Activated CD8-positive, alpha-beta memory T cell treated with anti-CD3 and anti-CD28 coated beads, Interleukin-2, amount 50 U/mL, for 48 hours (primary cell): ENCODE measurements at places on chromosomes 5 and 9.

- DNase-seq = no peak
Measured at GRCh38 chr9:73216100-73216499, 64.4 kb downstream of the ANXA1 start.

GRCh38 chr5:95619514-95620029 is 315 bp upstream of the GPR150 start:
- no peak for DNase-seq

GRCh38 chr9:100409176-100409556 is 17.8 kb upstream of the MSANTD3 start:
- no peak for DNase-seq

DNA sequence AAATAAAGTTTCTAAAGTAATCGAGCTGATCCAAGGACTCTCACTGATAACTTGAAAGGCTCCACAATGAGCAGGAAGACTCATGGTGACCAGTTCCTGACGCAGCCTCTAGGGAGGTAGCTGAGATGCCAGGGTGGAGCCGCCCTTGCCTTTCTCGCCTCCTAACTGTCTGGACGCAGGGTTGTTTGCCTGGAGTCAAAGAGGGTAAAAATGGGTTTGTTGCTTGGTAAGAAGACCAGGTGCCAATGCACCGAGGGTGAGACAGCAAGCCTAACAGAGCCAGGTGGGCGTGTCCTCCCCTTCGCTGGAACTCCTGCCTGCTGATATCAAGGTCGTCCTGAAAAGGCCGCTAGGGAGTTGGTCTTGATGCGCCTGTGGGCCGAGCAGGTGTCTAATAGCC is 48.6 kb upstream of the FCN1 start:
- no peak for DNase-seq

- no peak for DNase-seq
Measured at GRCh38 chr5:142474431-142475094, 149.7 kb upstream of the SPRY4 start.

DNA sequence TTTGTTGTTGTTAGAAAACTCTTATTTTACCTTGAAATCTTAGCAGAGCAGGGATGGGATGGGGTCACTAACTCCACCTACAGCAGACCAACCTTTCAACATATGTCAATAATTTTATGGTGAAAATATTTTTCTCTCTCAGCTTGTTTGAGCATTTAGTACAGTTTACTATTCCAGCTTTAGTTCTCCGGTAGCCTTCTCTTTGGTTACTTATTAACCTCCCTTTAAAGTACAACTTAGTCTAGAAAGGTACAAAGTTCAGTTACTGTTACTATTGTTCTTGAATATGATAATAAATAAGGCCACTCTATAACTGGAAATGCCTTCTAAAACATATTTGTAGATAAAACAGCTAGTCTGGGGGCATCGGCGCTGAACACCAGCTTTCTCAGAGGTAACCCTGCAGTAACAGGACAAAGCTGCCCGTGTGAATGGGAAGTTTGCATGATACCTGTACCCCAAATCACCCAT is 233.3 kb downstream of the PCSK1 start:
- no peak for DNase-seq

GRCh38 chr5:175709276-175709781 is 51.5 kb downstream of the HRH2 start:
- no peak for DNase-seq

- DNase-seq = no peak
Measured at GRCh38 chr5:61132559-61132958, 29.7 kb downstream of the SMIM15 start.

- no peak for DNase-seq
Measured at GRCh38 chr5:59193616-59194319, 610.9 kb downstream of the RAB3C start.

DNA sequence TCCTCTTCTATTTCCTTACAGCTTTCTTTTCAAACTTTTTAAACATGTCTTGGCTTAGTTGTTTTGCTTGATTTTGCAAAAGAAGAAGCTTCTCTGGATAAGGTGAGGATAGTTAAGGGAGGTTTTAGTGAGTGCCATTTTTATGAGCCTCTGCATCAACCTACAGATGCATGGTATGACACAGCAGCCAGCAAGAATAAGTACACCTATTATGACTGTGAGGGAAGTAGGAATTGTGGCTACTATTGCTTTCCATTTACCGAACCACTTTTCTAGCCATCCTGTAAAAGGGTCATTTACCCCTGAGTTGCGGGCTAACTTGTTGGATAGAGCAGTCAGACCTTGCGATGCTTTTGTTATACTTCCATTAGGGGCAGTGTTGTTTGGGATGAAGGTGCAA is 7.0 kb upstream of the TUT7 start:
- DNase-seq = no peak

- DNase-seq = no peak
Measured at GRCh38 chr9:78775211-78775610, 478.3 kb downstream of the PSAT1 start.

- no peak for DNase-seq
Measured at GRCh38 chr5:79202076-79202475, 33.9 kb upstream of the JMY start.

DNA sequence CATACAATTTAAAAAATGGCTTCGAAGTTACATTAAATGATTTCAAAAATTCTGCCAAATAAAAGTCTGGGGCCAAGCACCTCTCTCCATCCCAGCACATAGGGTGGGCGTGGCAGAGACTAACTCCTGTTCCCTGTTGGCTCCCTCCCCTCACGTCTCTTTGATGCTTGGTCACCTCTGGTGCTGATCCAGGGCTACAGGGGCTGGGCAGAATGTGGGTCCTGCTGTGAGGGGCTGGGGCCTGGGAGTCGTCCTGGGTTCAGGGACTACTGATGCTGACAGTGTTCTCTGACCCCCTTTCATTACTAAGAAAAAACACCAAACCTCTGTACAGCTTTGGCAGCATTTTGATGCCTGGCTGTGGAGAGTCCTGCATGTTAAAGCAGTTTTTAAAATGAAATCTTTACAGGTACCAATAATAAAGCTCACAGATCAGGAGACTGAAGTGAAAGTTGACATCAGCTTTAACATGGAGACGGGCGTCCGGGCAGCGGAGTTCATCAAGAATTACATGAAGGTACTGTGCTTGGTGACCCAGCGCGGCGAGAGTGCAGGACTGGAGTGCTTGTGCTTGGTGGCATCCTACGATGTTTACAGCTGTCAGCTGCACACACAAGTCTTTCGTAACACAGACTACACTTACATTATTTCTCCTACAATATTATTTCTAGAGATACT is 29.0 kb downstream of the TENT4A start:
- peak; percentile 42 for DNase-seq

DNA sequence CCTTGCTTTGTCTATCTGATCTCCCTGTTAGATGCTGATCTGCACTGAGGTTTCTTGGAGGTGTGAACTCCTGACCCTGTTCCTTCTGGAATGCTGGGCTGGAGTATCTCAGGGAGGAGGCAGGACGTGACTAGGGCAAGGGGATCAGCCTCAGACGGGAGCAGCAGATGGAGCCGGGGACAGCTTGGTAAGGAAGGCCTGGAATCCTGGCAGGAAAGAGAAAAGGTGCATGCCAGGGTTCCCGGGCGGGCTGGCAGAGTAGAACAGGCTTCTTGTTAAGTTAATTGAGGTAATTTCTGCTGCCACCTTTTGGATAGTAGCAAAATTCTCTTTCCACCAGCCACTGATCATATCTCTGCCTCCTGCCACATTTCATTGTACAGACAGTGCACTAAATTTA is 180.9 kb downstream of the ZNF462 start:
- no peak for DNase-seq

- no peak for DNase-seq
Measured at GRCh38 chr5:167843881-167844572, 447.4 kb upstream of the WWC1 start.
